ENCODE measurements at places on chromosomes 3 and 15.

DNA sequence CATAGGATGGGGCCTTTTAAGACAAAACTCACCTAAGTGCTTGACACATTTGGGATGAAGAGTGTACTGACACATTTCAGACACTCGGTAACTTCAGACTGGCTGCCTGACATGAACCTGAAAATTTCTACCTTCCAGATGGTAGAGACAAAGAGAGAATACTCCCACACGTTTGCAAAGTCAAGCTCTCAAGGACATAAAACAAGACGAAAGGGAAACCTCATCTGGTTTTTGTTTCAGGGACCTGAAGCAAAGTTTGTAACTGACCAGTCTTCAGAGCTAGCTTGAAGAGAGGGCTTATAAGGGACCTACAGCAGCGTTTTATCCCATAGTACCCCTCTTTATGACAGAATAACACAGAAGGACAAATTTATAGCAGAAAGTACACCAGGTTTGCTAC lies 41.9 kb downstream of the ZNF621 start:
- DNase-seq = no peak

DNA sequence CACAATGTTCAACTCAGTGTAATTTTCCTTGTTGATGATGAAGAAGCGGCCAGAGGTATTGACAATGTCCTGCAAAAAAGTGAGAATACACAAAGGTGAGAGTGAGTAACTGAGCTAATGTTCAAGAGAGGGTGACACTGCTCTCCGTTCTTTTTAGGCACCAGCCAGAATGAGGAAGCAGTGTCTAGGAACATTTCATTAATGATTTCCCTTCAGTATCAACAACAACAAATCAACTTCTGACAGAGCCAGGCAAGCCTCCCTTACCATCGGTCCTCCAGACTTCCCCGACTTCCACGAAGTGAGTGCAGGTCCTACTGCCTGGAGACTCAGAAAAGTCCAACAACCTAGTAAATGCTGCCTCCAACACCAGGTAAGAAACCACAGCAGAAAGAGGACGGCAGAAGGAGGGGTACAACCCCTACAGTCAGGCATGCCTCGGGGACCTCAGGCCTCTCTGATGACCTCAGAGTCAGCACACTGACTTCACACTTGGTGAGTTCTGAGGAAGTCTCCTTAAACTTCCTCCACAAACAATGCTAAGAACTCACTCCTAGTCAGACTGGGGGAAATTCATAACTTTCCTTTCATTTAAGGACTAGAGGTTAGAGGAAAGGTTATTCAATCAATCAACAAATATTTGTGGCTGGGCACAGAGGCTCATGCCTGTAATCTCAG lies 62.7 kb downstream of the NPTN start:
- DNase-seq = no peak

DNA sequence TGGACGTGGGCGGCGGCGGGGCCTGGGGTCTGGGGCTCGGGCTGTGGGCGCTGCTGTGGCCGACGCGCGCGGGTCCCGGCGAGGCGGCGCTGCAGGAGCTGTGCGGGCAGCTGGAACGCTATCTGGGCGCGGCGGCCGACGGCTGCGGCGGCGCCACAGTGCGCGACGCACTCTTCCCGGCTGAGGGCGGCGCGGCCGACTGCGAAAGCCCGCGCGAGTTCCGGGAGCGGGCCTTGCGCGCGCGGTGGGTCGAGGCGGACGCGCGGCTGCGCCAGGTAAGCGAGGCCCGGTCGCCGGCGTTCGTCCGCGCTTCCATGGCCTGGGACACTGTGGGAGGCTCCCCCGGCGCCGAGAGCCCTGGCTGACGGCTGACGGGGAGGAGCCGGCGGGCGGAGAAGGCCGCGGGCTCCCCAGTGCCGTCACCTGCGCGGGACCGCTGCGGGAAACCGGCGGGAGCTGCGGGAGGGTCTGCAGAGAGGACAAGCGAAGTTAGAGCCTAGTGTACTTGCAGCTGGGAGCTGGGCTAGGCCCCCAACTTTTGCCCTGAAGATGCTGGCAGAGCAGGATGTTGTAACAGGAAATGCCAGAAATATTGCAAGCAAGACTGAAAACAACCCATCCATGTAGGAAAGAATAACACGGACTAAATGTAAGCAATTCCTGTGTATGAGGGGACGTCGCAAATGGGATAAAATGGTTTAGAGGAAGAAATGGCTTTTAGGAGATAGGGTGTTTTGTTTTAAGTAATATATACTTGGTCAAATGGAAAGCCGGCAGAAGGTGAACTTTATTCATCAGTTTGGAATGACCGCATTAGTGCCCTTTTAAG lies 847 bp downstream of the WHAMM start:
- no peak for DNase-seq

DNA sequence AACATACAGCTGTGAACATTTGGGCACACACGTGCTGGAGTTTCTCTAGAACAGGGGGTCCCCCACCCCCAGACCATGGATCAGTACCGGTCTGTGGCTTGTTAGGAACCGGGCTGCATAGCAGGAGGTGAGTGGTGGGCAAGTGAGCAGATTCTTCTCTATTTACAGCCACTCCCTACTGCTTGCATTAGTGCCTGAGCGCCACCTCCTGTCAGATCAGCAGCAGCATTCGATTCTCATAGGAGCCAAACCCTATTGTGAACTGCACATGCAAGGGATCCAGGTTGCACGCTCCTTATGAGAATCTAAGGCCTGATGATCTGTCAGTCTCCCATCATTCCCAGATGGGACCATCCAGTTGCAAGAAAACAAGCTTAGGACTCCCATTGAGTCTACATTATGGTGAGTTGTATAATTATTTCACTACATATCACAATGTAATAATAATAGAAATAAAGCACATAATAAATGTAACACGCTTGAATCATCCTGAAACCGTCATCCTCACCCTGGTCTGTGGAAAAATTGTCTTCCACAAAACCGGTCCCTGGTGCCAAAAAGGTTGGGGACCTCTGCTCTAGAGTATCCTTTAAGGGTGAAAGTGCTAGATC lies 25.8 kb downstream of the CHRM5 start:
- peak; percentile 2 for DNase-seq

- no peak for DNase-seq
Measured at GRCh38 chr3:149475451-149476060, 1.1 kb downstream of the TM4SF4 start.

Data from NCI-H1436 (cell line).